ENCODE measurements at places on chromosomes 3 and 15.

- DNase-seq, result no peak
Measured at GRCh38 chr15:65208647-65209046, 2.6 kb downstream of the CILP start.

GRCh38 chr15:51424780-51425179 lies 83.3 kb downstream of the GLDN start:
- DNase-seq, result no peak

DNA sequence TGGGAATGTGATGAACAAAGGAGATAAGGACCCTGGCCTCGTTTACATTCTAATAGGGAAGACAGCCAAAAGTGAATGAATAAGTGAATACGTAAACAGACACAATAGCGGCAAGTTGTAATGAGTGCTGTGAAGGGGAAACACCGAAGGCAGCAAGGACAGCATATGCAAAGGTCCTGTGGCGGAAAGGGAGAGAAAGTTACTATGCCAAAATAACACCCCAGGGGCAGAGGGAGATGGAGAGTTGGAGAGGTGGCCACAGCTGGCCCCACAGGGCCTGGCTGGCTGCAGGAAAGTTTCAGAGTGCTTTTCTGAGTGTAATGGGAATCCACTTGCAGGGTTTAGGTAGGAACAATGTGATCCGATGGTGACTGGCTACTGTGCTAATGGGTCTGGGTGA lies 91.9 kb downstream of the SLCO3A1 start:
- no peak for DNase-seq

DNA sequence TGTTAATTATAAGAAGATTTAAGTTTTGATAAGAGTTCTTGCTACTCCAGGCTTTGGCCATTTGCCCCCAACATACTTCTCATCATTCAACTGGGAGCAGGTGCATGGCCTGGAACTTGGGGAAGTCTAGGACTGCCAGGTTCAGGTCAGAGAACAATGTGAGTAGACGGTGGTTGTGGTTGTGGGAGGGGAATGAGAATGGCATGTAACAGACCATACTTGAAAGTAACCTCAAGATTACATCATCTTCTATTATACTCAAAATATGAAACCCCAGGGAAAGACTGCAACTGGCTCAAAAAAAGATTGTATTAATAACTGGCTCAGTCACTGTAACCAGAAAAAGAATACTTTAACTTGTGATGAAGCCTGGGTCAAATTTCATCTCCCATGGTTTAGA lies 364.9 kb upstream of the DPPA4 start:
- no peak for DNase-seq

DNA sequence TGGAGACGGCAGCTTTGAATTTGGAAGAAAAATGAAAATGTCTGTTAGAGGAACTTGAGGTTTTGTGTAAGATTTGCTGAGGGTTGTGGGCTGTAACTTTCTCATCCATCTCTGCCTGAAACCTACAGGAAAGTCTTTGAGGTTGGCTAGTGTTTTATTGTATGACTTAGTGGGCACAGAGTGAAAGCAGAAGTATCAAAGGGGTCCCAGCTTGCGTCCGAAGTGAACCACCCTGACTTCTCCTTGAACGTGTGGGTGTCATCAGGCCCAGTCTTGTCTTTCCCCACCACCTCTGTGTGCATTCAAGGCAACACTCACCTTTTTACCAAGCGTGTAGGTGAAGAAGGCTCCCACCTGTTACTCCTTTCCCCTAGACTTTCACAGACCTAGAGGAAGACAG lies 682.1 kb upstream of the CFAP20DC start:
- peak; percentile 86 for DNase-seq

GRCh38 chr15:98398056-98398455 lies 250.3 kb upstream of the IGF1R start:
- DNase-seq, result no peak

GRCh38 chr15:29734917-29735572 lies 87.2 kb downstream of the TJP1 start:
- no peak for DNase-seq

- no peak for DNase-seq
Measured at GRCh38 chr3:147008886-147009285, 397.5 kb downstream of the ZIC4 start.

DNA sequence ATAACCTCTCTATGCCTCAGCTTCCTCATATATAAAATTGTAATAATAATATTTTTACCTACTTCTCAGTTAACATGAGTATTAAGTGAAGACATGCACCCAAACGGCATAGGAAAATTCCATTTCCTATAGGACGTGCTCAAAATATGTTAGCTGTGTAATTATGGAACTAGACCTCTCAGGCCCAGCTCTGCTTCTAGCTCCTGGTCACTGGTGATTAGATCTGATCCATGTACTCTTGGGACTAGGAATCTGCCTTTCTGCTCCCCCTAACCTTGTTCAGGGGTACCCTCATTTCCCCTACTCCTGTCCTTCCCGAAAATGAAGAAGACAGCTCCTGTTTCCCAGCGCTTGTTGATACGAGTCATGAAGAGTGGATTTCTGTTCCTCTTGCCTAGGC lies 29.6 kb downstream of the TF start:
- DNase-seq, result no peak

- DNase-seq, result no peak
Measured at GRCh38 chr15:90946538-90946937, 8.1 kb upstream of the RCCD1 start.

- DNase-seq, result no peak
Measured at GRCh38 chr15:38828031-38828532, 263.5 kb upstream of the RASGRP1 start.

DNA sequence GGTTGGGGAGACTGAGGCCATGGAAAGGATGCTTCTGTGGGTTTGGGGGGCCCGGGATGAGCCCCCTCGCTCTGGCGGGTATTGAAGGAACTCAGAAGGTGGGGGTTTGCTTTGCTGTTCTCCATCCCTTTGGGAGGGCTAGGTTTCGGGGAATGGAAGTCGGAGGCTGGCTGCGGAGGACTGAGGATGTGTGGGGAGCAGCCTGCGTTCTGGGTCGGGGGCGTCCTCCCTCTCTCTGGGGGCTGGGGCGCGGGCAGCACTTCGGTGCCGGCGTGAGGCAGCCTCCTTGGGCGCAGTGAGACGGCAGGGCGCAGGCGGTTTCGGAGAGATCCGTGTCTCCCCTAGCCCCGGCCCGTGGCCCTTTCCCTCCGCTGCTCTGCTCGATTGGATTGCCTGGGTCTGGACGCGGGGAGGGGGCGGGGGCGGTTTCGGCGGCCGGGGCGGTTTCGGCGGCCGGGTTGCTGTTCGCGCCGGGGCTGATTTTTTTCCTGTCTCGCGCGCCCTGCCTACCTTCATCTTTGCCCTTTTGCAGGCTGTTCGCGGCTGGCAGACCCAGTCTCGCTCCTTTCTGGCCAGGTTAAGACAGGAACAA lies 1.4 kb downstream of the PTPRG start:
- no peak for DNase-seq

DNA sequence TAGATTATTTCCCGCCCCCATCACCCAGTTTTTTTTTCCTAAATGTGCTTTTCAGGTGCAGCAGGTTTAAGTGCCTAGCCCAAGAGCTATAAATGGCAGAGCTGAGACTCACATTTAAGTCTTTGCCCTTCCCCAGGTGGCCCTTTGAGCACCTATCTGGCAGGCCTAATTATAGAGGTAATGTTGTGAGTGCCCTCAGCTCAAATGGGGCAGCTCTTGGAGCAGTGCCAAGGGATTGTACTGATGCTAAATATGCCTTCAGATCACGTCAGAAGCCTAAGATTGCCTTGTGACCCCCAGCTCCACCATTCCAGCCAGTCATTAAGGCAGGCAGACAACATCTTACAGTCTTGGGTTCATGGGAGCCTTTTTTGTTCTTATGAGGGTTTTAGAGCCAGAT lies 159.5 kb downstream of the RPLP1 start:
- no peak for DNase-seq

GRCh38 chr15:69074843-69075224 lies 60.3 kb downstream of the NOX5 start:
- no peak for DNase-seq

DNA sequence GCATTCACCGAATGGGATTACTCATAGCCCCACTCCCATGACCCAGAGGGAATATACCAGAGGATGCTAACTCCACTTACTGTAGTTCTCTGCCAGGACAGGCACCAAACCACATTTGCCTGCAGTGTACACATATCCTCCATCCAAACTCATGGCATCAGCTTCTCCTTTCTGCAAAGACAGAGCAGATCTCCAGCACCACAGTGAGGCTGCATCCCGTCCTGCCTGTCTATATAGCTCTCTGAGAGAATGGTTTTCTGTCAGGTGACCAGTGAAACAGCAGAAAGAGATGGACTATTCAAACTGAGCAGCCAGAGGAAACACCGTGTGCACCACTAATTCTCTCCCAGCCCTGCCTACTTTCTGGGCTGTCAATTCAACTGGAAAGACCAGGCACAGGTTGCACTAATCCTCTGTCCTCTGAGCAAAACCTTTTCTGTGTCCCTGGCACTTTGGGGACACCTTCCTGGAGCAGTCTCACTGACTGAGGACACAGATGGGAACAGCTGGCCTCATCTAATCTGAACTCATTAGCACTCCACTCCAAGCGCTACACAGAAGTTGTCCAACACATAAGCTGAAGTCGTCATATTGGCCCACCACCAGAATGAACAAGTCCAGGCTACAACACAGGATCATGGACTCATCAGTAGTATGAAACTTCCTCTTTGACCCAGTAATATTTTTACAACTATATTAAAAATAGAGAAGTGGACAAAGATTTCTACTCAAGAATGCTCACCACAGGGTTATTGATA lies 17.3 kb downstream of the LTF start:
- peak; percentile 77 for DNase-seq

- DNase-seq, result no peak
Measured at GRCh38 chr3:38580450-38581382, 68.8 kb downstream of the SCN5A start.

DNA sequence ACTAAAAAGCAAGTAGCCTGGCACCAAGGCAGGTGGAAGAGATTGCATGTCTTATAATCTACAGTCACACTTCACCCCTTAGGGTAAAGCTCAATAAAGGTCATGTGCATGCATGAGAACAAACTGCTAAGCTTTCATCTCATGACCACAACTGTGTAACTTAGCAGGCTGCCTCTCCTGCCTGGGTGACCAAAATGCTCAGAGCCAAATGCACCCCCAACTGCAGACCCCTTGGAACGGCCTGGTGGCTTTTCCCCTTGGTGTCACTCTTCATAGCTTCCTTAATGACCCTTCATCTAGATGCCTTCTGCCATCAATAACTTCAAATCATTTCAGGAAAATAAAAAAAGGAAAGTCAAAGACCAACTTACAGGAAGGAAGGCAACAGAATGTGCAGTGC lies 88.1 kb downstream of the ADAMTS17 start:
- no peak for DNase-seq

GRCh38 chr15:85545185-85545584 lies 164.8 kb downstream of the AKAP13 start:
- DNase-seq, result no peak

DNA sequence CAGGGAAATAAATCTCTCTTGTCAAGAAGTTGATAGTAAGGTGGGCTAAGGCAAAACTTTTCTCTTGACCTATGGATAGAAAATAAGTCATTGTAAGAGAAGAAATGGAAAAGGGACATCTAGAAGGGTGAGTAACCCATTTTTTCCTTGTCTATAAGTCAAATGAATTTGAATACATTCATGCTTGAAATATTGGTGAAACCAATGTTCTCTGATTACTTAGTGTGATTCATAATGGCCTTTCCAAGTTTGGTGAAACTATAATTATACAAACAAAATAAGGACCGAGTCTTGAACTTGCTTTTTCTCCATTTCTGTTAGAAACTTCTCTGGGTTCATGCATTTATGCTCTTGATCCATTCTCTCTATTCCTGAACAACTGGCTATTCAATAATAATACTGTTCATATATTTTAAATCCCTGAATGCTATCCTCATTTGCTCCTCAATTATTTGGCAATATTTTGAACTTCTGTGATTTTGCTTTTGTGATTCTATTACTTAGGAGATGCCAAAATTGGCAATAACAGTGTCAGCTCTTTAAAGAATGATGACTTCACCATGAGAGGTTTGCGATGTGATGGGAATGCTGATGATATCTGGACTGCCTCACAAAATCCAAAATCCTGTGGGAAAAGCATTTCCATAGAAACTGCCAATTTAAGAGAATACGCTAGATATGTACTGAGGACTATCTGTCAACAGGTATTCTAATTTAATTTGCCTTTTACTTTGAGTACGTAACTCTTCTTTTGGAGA lies 12.3 kb downstream of the P2RY12 start:
- no peak for DNase-seq

DNA sequence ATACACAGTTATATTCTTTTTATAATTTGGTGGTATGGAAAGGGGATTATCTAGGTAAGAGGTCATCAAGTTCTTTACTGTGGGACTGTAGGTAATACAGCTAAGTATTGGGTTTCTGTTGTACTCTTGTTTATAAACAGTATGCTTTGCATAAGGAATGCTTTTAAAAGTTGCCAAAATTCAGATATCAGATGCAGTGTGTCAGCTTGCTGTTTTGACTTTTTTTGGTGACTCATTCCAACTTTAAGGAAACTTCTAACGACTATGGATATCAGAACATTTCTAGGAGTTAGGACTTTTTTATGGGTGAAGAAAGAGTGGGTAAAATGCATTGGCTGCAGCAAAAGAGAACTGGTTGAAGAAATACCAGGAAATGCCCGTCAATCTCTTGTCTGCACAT lies 2.8 kb downstream of the SCAANT1 start:
- DNase-seq, result no peak

DNA sequence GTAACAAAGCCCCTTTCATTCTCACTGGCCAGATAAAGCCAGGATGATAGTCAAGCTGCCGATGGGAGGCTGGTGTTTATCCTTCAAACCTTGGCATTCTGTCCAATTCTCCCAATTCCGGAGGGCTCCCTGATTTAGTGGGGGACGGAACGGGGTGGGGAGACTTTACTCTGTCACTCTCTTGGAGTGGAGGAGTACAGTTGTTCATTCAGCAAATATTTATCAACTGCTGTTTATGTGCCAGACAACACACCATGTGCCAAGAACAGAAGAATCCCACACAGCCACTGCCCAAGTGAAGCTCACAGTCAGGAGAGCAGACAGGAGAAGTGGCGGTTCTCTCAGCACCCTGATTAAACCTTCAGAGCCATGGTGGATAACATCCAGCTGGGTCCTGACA lies 63.3 kb downstream of the WNT5A start:
- DNase-seq, result no peak

DNA sequence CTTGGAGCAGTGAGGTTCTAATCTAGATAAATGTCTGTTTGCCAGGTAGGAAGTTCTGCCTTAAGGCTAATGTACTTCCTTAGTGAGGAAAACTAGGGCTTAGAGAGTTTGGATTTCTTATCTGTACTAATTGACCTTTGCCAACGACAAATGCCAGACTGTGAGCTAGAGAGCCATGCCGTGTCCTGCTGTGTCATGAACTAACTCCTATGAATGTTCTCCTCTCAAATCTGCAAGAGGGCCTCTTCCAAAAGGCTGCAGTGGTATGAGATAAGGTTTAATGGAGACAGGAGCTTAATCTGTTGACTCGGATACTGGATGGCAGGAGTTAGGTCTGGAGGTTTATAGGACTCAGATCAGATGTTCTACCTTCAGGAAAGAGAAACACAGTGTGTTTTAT lies 524.9 kb downstream of the NTRK3 start:
- no peak for DNase-seq

GRCh38 chr3:43854283-43854682 lies 163.5 kb downstream of the ABHD5 start:
- no peak for DNase-seq
